AG04449 (cell line): ENCODE measurements at places on chromosomes 4 and X.

GRCh38 chr4:184500748-184501589 lies 26.6 kb upstream of the IRF2 start:
- no peak for DNase-seq

GRCh38 chr4:119933606-119934005 lies 133.0 kb downstream of the MAD2L1 start:
- no peak for DNase-seq

DNA sequence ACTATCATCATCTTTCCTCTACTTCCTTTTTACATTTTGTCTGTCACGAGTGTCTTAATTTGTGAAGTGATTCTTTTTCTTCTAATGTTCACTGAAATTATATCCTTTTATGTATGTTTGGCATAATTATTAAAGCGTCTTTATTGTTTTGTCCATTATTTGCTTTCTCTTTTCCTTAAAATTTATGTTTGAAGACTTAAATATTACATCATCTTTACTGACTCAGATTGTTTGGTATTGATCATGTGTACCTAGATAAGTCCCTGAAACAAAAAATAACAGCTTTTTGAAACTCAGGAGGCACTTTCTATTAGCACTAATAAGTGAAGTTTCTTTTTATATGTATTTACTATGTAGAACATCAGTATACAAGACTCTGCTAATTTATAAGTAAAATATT lies 120.1 kb downstream of the RAP1GDS1 start:
- DNase-seq: no peak

GRCh38 chr4:130808492-130808891 lies 1712.5 kb downstream of the C4orf33 start:
- no peak for DNase-seq
